ENCODE measurements at places on chromosomes 5 and 9. TPM values are rescaled to one million over a fixed set of nuclear protein-coding genes. Genes with fewer than 3 reads are reported as not detected.

CFAP90 gene
- not detected for total RNA-seq

FAXDC2 gene
- total RNA-seq: 4.2 TPM

SPAAR gene
- total RNA-seq: not detected

HSPB3 gene
- total RNA-seq: 6.1 TPM

BAAT gene
- under 0.01 TPM for total RNA-seq

LECT2 gene
- not detected for total RNA-seq

ADRB2 gene
- 1.7 TPM for total RNA-seq
